ENCODE measurements at places on chromosomes 3 and 15. TPM values are rescaled to one million over a fixed set of nuclear protein-coding genes. Genes with fewer than 3 reads are reported as not detected.

- no peak for DNase-seq
Observed at GRCh38 chr3:99907959-99908544, 90.4 kb downstream of the CMSS1 start.

DNA sequence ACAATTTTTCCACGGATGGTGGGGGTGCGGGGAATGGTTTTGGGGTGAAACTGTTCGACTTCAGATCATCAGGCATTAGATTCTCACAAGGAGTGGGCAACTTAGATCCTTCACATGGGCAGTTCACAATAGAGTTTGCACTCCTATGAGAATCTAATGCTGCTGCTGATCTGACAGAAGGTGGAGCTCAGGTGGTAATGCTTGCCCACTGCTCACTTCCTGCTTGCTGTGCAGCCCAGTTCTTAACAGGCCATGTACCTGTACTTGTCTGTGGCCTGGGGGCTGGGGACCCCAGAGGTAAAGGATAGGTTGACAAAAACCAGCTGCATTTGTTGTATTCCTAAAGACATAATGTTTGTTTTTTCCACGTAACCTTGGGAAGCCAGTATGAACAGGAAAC, 16.0 kb downstream of the DZIP3 start:
- no peak for DNase-seq

- peak; percentile 19 for DNase-seq
Observed at GRCh38 chr3:196377321-196377720, 39.1 kb upstream of the TM4SF19 start.

The SLC22A13 gene
- polyA plus RNA-seq: 0.24 TPM

DNA sequence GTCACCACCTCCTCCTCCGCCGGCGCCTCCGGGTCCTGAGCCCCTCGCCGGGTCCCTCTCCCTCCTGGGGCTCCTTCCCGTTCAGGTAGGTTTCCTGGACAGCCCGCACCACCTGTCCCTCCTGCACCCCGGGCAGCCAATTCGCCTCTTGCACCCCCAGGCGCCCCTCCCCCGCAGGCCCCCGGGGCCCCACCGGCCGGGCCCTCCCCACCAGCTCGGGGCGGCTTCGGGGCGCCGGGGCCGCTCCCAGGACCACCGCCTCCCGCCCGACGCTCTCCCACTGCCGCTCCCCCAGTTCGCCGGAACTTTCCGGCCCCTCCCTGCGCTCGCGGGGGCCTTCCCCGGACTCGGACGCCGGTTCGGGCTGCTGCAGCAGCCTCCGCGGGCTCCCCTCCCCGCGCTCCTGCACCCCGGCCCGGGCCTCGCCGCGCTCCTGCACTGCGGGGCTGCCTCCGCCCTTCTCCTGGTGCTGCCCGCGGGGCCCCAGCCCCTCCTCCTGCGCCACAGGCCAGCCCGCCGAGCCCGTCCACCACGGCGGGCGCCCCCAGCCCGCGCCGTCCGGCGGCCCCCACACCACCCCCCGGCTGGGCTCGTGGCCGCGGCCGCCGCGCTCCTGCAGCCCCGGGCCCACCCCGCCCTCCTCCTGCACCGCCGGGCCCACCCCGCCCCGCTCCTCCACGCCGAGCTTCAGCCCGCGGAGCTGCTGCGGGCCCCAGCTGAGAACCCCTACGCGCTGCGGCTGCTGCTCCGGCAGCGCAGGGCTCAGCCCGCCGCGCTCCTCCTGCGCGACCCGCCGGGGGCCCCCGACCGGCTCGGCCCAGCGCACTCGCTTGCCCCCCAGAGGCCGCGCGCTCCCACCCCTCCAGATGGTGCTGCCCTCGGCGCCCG, 587 bp upstream of the TNK2 start:
- no peak for DNase-seq

GRCh38 chr15:48845123-48845522, 32.8 kb upstream of the EID1 start:
- DNase-seq: no peak

GRCh38 chr3:131386429-131387165, 5.0 kb downstream of the NUDT16 start:
- DNase-seq: no peak
